ENCODE measurements at places on chromosomes 5 and 9.

DNA sequence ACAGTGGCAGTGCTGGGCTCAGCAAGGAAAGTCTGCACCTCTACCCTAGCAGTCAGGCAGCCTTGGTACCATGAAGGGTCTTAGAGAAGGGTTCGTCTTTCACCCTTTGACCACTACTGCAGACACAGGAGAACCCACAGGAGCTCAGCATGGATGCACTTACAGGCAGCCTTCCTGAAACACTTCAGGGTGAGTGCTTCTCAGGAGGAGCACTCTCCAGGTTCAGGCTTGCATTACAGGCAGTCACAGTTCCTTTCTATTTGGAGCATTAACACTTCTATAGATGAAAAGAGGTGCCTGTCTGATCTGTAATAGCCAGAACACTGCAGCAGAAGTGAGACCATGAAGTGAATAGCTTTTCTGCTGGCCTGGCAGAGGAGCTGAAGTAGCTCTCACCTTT, 8.7 kb upstream of the CYLC2 start:
- DNase-seq: no peak

- peak; percentile 53 for DNase-seq
Observed at GRCh38 chr9:19127871-19128500, 694 bp upstream of the PLIN2 start.

DNA sequence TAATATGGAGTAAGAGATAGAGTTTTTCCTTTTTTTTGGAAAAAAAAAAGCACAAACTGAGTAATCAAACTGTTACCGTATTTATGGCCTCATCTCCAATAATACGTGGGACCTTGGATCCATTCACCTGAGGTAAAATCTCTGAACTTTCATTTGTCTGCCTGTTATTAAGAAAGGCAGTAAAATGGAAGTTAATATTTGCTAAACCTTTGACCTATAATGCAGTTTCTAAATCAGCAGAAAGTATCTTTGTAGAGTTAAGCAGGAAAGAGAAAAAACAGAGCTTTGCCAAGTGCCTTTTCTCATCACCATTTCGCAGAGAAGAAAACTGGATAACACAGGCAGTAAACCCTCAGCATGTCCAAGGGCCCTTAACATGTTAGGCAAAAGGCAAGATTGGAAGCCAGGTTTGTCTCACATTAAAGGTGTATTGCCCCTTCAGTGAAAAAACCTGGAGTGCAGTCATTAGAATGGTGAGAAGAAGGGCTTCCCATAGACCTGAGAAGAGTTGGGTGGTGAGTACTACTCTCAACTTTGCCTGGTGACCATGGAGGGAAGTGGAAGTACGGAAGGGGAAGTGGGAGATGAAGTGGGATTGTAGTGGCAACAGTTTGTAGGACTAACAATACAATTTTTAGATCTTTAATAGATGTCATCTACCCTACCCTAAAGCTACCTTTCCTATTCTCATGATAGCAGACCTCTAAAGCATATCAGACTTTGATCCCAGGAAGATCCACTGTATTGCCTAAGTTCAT, 65.4 kb upstream of the GRAMD2B start:
- no peak for DNase-seq

- DNase-seq: no peak
Observed at GRCh38 chr5:115317736-115318135, 21.3 kb upstream of the CCDC112 start.

GRCh38 chr5:67361932-67362729, 165.5 kb upstream of the CD180 start:
- DNase-seq: no peak

GRCh38 chr9:123609844-123610243, 253.8 kb downstream of the CRB2 start:
- no peak for DNase-seq

DNA sequence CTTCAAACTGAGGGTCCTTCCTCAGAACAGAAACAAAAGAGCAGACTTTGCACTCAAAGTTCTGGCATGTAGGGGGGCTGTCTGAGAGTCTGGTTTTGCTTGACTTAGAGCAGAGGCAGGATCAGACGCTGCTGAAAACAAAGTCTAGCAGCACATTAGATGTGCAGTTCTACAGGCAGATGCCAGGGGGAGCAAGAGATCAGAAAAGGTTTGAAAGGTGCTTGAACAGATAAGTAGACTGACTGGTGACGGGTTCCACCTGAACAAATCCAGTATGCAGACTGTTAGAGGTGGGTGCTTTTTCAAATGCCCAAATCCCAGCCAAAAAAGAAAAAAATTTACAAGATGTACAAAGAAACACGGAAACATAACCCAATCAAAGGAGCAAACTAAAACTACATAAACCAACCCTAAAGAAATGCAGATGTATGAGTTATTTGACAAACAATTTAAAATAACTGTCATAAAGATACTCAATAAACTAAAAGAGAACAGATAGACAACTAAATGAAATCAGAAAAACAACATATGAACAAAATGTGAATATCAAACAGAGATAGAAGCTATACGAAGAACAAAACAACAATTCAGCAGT, 194.7 kb upstream of the FREM1 start:
- no peak for DNase-seq

- no peak for DNase-seq
Observed at GRCh38 chr5:110899566-110900412, 161.0 kb downstream of the SLC25A46 start.

DNA sequence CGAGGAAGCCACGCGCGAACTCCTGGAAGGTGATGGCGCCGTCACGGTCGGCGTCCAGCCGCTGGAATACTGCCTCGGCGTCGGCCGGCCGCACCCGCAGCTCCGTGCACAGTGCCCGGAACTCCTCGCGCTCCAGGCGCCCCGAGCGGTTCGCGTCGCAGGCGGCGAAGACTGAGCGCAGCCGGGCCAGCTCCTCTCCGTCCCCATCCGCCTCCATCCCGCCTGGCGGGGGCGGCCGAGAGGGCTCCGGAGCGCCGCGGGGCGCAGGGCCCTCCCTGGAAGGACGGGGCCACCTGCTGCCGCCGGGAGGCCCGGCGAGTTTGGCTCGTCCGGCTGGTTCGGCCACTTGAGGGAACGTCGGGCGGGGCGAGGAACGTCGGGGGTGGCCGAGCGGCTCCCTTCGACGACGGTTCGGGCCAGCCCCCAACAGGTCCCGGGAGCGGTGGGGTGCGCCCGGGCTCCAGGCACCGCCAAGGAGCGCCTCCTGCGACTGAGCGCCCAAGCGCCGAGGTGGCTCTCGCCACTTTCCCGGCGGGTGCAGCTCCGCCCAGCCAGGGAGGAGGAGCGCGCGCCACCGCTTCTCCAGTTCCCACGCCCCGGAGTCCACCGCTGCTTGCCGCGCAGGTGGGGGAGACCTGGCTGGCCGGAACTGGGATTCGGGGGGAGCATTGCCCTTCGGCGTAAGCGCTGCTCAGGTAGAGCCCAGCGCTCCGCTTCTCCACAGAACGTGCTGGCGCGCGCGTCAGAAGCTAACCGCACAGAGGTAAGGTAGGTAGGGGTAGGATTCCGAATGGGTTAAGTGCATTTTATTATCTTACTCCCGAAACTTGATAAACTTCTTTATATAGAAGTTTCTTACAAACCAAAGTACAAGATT, at the start of gene RASEF:
Gene RASEF, minus strand, starts transcription at position 492 of the 877 bp plus-strand sequence. Its CDS starts 275 bp downstream, at position 217.
- peak; percentile 47 for DNase-seq

GRCh38 chr9:13974891-13975290, 339.1 kb downstream of the NFIB start:
- no peak for DNase-seq

DNA sequence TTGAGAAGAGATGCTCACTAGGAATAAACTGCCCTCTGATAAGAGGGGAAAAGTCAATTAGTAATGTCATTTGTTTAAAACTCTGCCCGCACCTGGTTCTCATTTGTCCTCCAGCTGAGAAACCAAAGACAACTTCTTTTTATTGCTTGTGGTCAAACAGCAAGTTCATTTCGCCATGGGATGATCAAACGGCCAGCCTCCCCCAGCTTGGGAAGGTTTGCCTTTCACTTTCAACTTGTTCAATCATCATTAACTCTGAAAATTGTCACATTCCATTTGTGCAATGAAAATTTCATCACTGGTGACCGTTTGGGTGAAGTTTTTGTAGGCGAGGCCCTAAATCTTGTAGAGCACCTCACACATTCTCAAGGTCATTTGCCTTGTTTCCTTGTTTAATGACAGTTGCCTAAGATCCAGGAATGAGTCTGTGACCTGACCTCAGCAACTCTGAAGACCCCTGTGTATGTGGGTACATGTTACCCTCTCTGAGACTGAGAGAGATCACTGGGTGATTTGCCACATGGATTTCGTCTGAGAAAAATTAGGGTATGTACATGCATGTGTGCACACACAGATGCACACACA, 117.7 kb downstream of the MARCHF3 start:
- DNase-seq: no peak

DNA sequence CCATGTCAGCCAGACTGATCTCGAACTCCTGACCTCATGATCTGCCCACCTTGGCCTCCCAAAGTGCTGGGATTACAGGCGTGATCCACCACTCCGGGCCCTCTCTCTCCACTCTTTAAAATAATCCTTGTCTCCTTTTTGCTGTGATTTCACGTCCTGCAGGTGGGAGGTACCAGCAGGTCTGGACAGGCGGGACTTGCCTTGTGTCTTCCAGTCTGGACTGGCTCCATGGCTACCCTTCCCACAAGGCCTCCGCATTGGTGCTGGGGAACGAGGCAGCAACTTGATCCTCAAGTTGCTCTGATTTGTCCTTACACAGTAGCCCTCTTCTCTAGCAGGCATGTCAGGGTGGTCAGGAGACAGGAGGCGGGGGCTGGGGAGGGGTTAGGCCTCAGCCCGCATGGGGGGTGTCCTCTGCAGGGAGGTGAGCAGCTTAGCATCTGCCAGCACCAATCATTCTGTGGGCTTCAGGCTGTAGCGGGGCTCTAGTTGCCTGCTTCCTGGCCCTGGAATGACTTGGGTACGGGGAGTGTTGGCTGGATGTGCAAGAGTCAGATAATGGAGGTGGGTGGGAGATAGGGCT, 54.3 kb downstream of the TENT4A start:
- no peak for DNase-seq

- no peak for DNase-seq
Observed at GRCh38 chr9:134404376-134405358, 78.4 kb downstream of the RXRA start.

DNA sequence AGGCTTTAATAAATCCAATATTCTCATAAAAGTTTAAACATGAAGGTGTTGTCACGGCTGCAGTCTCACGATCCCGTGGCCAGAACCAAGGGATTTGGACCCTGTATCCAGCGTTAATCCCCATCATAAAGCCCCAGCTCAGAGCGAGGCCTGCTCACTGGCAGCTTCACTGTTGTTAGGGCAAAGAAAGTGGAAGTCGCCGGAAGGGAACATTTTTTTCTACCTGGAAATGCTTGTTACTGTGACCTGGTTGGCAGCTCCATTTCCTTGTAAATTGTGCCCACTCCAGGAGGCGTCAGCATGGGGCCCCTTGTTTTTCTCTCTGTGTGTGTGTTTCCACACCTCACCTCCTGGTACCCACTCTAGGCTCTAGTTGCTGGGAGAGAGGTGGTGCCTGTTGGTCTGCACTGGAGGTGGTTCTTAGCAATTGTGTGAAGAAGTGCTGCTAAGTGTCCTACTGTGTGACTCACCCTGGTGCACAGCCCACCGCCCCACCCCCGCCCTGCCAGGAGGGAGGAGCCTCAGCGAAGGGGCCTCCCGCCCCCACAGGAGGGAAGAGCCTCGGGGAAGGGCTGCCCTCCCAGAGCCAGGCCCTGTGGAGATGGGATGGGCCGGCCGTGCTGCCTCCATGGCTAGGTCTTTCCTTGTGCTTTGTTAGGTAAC, 105.1 kb downstream of the EHMT1 start:
- no peak for DNase-seq

GRCh38 chr5:79563247-79563590, 49.0 kb upstream of the TENT2 start:
- no peak for DNase-seq

DNA sequence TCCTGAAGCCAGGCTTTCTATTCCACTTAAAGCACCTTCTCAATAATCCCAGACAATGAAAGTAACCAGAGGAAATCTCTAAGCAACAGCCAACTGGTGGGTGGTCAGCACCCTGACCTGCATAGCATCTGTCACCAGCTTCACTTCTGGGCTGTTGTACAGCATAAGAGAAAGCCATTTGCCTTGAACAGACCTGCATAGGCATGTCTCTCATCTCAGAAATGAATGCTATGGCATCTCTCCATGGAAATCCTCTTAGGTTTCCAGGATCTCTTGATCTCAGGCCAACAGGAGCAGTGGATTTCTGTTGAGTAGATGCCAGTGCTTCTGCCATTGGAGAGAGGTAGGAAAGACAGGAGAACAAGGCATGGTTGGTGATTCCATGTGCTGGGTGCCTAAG, 213.6 kb downstream of the GRIA1 start:
- DNase-seq: no peak

- no peak for DNase-seq
Observed at GRCh38 chr9:27967210-27967609, 393.9 kb upstream of the C9orf72 start.

DNA sequence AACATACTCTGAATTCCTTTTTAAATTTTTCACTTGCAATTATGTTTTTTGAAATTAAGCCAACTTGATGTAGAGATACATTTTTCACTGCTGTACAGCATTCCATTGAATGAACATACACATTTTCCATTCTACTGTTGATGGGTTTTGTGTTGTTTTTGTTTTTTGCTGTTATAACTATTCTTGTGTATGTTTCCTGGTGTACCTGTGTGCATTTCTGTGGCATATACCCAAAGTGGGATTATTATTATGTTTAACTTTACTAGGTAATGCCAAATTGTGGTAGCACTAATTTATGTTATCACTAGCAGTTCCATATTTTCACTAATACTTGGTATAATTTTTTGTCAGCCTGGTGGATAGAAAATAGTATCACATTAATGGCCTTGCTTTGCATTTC, 2.7 kb downstream of the RFESD start:
- no peak for DNase-seq

DNA sequence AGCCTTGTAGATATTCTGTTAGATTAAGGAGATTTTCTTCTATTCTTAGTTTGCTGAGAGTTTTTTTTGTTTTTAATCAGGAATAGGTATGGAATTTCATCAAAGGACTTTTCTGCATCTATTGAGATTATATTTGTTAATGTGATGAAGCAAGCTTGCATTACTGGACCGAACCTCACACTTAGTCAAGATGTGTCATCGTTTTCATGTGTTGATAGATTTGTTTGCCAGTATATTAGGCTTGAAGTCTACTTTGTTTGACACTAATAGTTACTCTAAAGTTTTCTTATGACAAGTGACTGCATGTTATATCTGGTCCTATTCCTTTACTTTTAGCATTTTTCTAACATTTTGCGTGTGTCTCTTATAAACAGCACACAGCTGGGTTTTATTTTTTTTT, 12.4 kb upstream of the HACD4 start:
- DNase-seq: no peak

DNA sequence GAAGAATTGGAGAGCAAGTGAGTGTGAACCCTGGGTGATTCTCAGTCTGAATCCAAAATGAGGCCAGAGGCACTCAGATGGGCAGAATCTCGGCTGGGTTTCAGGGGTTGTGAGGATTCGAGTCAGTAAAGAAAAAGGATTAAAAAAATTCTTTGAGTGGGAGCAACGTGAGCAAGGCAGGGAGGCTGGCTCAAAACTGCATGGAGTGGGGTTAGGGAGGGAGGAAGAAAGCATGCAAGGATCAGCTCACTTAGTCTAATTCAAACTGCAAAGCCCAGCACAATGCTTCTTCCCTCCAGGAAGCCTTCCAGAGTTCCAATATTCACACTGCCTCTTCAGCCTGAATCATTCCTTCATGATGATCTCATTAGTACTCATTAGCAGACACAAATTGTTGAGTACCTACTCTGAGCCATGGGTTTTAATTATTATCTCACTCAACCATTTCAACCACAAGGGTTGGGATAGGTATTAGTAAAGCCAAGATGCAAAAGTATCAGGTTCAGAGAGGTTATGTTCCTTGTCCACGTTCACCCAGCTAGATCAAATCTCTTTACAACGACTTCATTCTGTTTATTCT, 95.8 kb downstream of the BRINP1 start:
- no peak for DNase-seq

GRCh38 chr9:135498381-135499126, 1.9 kb upstream of the MRPS2 start:
- DNase-seq: no peak

Measured in left hindlimb (tissue), 1 donor.